ENCODE measurements at places on chromosomes 7 and 10. TPM values are rescaled to one million over a fixed set of nuclear protein-coding genes. Genes with fewer than 3 reads are reported as not detected.

C10orf62 gene
- 3.7 TPM for total RNA-seq

OR6B1 gene
- total RNA-seq, result not detected

MACC1 gene
- 0.38 TPM for total RNA-seq

GPR26 gene
- not detected for total RNA-seq

TMEM72 gene
- total RNA-seq, result not detected

ASB15 gene
- total RNA-seq, result not detected

USP6NL gene
- 9.0 TPM for total RNA-seq

MUC12 gene
- 0.05 TPM for total RNA-seq

PIP gene
- not detected for total RNA-seq

LEP gene
- total RNA-seq, result not detected

EGR2 gene
- 0.30 TPM for total RNA-seq

SLC26A4 gene
- not detected for total RNA-seq

CHN2 gene
- 56.5 TPM for total RNA-seq

PTEN gene
- 41.5 TPM for total RNA-seq

FOXP2 gene
- 4.4 TPM for total RNA-seq

KLF14 gene
- not detected for total RNA-seq

TEX36 gene
- not detected for total RNA-seq

IRF5 gene
- total RNA-seq, result 5.0 TPM

ANKRD61 gene
- total RNA-seq, result not detected

TAX1BP1 gene
- total RNA-seq, result 32.4 TPM

SYT15B gene
- 0.83 TPM for total RNA-seq

CYP2C19 gene
- 13.0 TPM for total RNA-seq

GARIN1A gene
- 0.38 TPM for total RNA-seq

FGFR2 gene
- total RNA-seq, result 22.6 TPM

OPN1SW gene
- not detected for total RNA-seq

LRGUK gene
- 0.15 TPM for total RNA-seq

OPALIN gene
- not detected for total RNA-seq

STOX1 gene
- 0.60 TPM for total RNA-seq

CYP2E1 gene
- total RNA-seq, result 3,844 TPM

SUN3 gene
- total RNA-seq, result not detected

EN2 gene
- not detected for total RNA-seq

ZNF853 gene
- 0.10 TPM for total RNA-seq

CROT gene
- total RNA-seq, result 14.0 TPM

Data from left lobe of liver (tissue), 2 donors.